ENCODE measurements at places on chromosomes 4 and X.
A peak's percentile ranks its signal among the peaks of the same experiment; 100 is the strongest.

GRCh38 chr4:38532908-38533499 is 131.0 kb upstream of the KLF3 start:
- DNase-seq = no peak

DNA sequence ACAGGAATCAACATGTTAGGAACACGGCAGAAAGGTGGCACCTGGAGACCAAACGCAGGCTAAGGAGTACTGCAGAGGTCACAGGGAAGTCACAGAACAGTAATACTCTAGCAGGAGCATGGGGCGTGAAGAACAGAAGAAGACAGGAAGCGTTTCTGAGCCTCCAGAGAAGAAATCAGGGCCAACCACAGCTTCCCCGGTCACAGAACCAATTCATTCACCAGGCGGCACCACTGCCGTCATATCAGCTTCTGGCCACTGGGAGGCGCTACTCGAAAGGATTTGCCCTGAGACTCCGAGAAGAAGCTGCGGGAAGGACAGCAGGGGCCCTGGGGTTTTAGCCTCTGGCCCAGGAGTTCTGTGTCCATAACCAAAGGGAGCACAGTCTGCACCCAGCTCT is 78.0 kb upstream of the DRD5 start:
- peak; percentile 85 for DNase-seq

GRCh38 chr4:186719925-186720694 is 3.5 kb downstream of the FAT1 start:
- DNase-seq = no peak

DNA sequence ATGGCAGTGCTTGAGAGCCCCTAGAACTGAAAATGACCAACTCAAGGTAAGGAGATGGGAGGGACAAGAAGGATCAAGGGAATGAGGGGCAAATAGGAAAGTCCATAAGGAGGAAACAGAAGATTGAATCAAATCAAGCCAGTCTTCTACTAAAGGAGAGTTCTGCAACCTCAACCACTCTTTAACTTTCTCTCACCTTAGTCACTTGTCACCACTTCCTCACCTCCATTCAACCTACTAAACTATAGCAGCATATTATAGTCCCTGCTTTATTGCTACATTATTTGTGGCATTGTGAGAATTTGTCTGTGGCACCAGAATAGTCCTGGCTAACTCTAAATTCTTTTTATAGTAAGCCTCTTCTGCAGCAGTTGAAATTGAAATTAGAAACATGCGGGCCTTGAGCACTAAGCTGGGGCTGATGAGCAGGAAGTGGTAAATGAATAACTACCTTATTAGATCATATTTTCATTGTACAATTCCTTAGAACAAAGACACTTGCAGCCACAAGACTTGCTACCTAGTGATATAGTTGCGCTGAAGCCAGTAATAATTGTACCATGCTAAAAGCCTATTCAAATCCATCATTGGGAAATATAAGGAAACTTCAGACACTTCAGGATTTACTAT is 336.9 kb downstream of the ZNF674 start:
- DNase-seq = no peak

GRCh38 chr4:25667931-25668557 is 12.4 kb downstream of the SLC34A2 start:
- no peak for DNase-seq

- DNase-seq = no peak
Observed at GRCh38 chrX:53294024-53294648, 12.8 kb upstream of the IQSEC2 start.

- no peak for DNase-seq
Observed at GRCh38 chr4:8870647-8871416, 807 bp downstream of the HMX1 start.

DNA sequence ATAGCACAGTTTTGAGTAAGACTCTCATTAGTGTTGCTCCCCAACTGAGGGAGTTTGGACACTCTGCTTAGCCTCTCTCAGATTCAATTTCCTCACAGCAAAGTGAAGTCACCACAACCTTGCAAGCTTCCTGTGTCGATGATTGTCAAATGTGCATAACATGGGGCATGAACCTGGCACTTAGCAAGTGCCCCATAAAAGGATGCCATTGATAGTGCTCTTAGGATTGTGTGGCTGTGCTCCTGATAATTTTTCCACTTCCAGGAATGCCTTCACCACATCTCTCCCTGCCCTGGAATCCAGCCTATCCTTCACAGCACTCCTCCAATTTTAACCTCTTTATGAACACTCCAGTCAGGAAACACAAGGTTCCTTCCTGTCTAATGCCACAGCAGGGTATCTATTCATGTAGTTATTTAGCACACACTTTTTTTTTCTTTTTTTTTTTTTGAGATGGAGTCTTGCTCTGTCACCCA is 309.4 kb downstream of the PPP3CA start:
- DNase-seq = no peak

- DNase-seq = no peak
Observed at GRCh38 chrX:141467442-141467841, 117.1 kb downstream of the SPANXA1 start.

DNA sequence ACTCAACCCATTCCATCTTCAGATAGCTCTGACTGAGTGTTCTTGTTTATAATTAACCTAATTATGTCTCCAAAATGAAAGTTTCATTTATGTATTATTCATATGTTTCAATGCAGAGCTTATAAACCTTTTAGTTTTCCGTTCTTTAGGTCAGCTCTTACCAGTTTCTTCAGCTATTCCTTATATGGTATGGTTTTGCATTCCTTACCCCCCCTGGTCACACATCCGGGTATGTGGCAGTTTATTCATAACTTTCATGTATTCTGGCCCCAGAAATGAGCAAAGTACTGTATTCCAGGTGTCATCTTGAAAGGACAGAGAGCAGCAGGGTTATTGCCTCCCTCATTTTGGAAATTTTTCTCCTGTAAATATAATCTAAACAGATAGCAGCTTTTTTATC is 16.8 kb upstream of the IGSF1 start:
- DNase-seq = no peak

DNA sequence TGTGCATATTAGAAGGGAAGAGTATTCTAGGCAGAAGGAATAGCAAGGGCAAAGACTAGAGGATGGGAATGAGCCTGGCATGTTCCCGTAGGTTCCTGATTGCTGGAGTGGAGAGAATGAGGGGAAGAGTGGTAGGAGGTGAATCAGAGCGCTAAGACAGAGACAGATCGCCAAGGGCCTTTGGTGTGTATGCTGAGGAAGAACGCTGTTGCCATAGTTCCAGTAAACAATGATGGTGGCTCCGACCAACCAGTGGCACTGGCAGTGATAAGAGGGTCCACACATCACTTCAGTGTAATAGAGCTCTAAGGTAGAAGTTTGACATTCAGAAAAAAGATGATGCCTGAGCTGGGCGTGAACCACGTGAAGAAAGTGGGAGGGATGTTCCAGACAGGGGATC is 966 bp downstream of the TBC1D25 start:
- no peak for DNase-seq

GRCh38 chrX:150063138-150063518 is 124.8 kb upstream of the EOLA2 start:
- no peak for DNase-seq

DNA sequence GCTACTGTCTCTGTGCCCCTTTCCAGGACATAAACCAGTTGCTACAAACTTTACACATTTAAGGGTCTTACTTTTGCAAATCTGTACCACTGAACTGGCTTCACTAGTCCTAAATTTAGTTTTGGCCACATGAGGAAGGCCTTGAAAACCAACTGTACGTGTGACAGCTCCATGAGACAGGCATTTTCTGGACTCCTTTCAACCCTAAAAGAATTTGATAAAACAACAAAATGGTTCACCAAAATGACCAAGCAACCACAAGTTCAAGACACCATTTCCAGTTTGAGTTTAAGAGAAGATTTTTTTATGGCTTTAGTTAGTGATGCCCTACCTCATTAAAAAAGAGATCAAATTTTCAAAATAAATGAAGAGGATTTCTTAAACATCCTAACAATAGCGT is 246.4 kb downstream of the ZNF674 start:
- DNase-seq = no peak

- no peak for DNase-seq
Observed at GRCh38 chr4:6271206-6271605, 1.6 kb downstream of the WFS1 start.

- DNase-seq = no peak
Observed at GRCh38 chr4:159278399-159278798, 175.5 kb downstream of the RAPGEF2 start.

DNA sequence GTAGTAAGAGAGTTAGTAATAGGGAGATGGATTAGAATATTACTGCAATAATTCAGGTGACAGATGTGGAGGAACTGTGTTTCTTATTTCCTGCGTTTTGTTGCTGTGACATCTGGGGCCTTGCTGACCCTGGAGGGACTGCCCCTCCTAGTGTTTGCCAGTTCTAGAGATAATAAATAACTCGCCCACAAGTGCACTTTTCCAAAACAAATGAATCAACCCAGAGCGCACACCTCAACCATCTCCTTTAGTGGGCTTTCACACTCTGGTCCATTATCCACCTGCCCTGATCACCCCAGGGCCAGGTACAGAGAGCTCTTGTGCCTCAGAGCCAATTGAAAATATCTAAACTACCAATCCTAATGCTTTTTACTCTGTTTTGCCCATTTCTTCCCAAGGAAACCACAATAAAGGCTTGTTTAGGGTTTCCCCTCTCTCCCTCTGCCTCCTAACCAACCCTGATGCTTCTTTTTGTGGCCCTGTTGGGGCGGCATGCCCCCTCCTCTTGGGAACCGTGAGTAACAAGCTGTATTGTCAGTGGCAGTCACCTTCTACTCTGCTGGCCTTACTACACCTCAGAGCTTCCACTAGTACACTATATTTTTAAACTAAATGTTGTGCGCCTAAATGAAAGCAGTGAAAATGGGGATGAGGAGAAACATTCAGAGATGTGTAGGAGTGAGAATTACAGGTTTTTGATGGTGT is 270.5 kb downstream of the TENM3 start:
- DNase-seq = no peak

GRCh38 chr4:107600983-107601382 is 119.1 kb downstream of the PAPSS1 start:
- no peak for DNase-seq

DNA sequence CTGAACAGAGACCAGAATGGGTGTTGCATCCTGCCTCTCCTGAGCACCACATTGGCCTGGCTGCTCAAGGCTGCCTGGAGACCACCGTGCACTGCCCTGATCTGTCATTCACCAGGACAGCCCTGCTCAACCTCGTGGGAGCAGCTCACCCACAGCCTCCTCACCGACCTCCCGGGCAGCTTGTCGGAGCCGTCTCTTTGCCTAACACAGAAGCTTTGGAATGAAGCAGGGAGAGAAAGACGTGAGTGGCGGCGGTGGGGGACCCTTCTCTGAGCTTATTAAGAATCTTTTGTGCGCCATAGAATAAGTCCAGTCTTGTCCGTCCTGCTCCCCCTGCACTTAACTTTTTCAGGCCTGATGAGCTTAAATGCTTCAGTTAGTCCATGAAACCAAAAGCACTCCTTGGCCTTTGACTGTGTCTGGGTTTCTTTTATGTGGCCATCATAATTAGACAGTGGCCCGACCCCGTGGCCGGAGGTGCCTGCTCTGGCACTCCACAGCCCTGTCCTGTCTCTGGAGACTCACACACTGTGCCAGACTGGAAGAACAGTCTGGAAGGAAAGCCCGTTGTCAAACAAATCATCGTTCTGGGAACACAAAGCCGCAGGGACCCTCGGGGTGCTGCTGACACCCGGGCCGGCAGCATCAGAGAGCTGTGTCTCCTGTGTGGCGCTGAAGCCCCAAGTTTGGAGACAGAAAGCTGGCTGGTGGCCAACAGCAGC is 192.8 kb downstream of the BCOR start:
- DNase-seq = no peak

GRCh38 chr4:86398187-86398586 is 38.3 kb upstream of the MAPK10 start:
- no peak for DNase-seq

- no peak for DNase-seq
Observed at GRCh38 chr4:186134257-186134656, 29.8 kb downstream of the FAM149A start.

GRCh38 chr4:124964251-124964650 is 251.7 kb upstream of the ANKRD50 start:
- no peak for DNase-seq

GRCh38 chr4:7708981-7709380 is 230.7 kb downstream of the AFAP1 start:
- DNase-seq = no peak

DNA sequence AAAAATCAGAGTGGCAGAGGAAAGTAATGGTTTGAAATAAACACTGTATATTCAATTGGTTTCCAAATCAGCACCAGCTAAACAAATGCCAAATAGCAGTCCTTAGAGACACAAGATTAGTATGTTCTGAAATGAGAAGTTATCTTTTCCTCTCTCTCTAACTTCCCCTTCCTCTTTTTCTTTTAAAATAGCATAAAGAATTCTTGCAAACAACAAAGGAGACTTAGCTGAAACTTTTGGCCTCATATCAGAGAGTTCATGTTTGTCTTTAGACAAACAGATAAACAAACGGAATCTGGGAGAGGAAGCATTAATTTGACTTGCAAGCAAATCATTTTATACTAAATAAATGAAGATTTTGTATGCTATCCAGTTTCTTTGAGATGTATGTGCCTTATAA is 399.0 kb downstream of the GBA3 start:
- no peak for DNase-seq

- no peak for DNase-seq
Observed at GRCh38 chr4:17719106-17719505, 62.3 kb downstream of the FAM184B start.

- DNase-seq = no peak
Observed at GRCh38 chr4:181569553-181569952, 673.6 kb upstream of the TENM3 start.

- no peak for DNase-seq
Observed at GRCh38 chrX:8887004-8887403, 85.8 kb upstream of the FAM9A start.

- DNase-seq = no peak
Observed at GRCh38 chr4:4752025-4752424, 107.4 kb upstream of the MSX1 start.

- DNase-seq = no peak
Observed at GRCh38 chr4:142516686-142517526, 329.2 kb downstream of the INPP4B start.

DNA sequence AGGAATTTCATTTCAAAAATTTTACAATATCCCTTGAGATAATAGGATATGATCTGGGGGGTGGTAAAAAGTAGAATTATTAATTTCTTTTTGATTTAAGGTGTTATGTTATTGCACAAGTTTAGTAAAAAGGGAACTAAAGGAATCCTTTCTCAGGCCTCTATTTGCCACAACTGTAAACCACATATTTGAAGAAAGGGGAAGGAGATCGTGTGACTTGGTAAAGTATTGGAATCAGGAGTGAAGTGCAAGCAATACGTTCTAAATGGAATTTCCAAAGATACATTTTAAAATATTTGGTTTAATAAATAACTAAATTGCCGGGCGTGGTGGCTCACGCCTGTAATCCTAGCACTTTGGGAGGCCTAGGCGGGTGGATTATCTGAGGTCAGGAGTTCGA is 35.3 kb upstream of the SCRG1 start:
- no peak for DNase-seq

DNA sequence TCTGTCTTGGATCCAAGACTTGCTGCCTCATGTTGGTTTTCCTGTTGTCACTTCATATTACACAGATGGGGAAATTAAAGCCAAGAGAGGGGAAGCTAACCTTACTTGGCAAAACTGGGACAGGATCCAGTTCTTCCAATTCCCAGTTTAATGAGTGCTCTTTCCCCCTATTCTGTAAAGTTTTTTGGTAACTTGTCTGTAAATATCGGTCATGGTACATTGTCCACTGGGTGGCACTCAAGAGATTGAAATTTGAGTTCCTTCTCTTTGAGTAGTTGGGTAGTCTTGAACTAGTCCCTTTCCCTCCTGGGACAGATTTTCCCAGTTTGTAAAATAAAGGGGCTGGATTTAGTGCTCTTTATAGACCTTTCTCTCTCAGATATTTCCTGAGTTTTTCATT is 12.4 kb upstream of the EOLA2 start:
- DNase-seq = no peak

Measured in posterior vena cava (tissue), 2 donors.